ENCODE measurements at places on chromosomes 7 and 10. TPM values are rescaled to one million over a fixed set of nuclear protein-coding genes. Genes with fewer than 3 reads are reported as not detected.

GRCh38 chr7:57868771-57869483 lies 418.9 kb downstream of the ZNF716 start:
- peak; percentile 24 for DNase-seq

DNA sequence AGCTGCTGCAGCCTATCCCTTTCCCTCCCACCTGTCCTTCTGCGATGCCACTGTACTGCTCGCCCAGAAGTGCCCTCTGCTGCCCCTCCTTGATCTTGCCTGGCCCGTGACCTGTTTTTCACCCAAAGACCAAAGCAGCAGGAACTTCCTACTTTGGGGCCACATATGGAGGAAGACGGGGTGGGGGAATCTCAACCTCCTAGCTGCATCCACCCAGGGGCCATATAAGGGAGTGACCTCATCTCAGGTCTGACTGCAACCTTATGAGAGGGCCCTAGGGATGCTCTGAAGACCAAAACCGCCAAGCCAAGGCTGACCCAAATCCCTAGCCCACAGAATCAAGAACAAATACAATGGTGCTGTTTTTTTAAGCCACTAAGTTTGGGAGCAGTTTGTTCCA lies 15.7 kb downstream of the PRKCQ start:
- no peak for DNase-seq

- no peak for DNase-seq
Observed at GRCh38 chr10:62025134-62025794, 123.8 kb downstream of the ARID5B start.

CLDN12 gene
- 3.6 TPM for total RNA-seq

VTI1A gene
- total RNA-seq, result 45.1 TPM

- no peak for DNase-seq
Observed at GRCh38 chr10:78972160-78972946, 96.4 kb upstream of the ZMIZ1 start.

GIMAP4 gene
- total RNA-seq, result 285 TPM

KCNIP2 gene
- total RNA-seq, result 4.1 TPM

NODAL gene
- not detected for total RNA-seq

DNA sequence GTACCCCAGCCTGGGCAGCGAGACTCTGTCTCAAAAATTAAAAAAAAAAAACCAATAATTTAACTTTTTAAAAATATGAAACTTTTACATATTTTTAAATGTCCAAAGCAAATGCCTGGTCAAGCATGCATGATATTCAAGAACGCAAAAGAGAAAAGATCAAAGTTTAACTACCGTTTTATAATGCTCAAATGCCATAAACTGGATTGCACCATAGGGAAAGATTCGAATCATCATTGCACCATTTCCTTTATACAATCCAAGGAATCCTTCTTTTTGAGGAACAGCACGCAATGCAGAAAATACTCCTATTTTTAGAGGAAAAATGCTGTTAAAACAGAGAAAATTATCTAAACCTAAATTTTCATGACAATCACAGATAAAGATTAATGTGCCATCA lies 20.9 kb downstream of the SLC25A16 start:
- no peak for DNase-seq

DNA sequence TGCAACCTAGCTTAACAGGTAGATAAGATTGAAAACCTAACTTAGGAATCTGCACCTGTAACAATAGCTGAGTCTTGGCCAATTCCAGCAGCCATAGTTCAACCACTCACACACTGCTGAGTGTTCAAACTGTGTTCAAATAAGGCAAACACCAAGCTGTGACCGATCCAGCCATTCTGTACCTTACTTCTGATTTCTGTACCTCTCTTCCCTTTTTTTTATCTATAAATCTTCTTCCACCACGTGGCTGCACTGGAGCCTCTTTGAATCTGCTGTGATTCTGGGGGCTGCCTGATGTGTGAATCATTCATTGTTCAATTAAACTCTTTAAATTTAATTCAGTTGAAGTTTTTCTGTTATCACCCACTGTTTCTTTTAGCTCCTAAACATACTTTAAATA lies 15.7 kb upstream of the FOXL3 start:
- no peak for DNase-seq

- DNase-seq, result no peak
Observed at GRCh38 chr7:130655286-130655685, 13.3 kb downstream of the COPG2 start.

PNLIPRP1 gene
- not detected for total RNA-seq

DNA sequence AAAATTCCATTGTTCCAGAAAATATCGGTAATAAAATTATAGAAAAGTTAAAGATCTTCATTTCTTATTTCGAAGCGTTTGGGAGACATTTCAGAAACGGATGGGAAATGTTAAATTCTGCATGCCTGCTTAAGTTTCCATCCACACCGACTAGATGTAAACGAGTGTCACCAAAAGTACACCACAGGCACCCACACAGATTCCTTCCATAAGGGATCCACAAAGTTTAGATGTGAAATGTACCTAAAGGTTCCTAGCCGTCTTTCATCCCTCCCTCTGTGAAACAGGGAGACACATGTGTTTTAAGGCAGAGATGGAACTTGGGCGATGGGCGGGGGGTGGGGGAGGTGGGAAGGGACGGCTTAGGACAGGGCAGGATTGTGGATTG lies 621 bp upstream of the CAV1 start:
- DNase-seq, result no peak

- DNase-seq, result no peak
Observed at GRCh38 chr10:46308113-46308415, 21.3 kb downstream of the ANTXRL start.

GRCh38 chr10:123272171-123272570 lies 118.0 kb downstream of the BUB3 start:
- no peak for DNase-seq

DNA sequence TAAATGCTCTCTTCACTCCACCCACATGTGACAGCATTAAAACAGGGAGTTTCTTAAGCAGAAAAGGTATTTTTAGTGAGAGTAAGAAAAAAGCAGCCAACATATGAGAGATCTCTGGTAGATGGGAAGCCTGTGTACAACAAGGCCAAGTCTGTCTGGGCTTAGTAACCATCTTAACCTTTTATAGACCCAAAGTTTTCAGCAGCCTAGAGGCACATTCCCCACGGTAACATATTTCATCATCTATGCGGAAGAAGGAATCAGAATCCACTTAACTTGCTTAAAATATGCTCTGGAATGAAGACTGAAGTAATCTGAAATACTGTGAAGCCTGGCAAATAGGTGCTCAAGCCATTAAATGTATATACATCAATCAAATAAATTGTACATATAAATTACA lies 127.8 kb downstream of the RAPGEF5 start:
- DNase-seq, result no peak

DNA sequence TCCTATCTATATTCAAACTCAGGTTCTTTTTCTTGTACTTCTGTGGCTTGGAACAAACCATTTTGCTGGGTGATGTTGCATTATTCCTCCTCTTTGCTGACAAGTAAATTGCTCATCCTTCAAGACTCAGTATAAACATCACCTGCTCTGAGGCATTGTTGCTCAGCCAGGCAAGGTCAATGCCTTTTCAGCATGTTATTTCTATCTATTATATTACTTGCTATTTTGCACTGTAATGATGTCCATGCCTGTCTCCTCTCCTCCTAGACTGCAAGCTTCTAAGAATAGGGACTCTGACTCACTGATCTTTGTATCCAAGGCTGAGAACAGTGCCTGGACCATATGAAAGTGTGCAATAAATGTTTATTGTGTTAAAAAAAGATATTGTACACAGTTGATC lies 293.8 kb downstream of the RNLS start:
- DNase-seq, result no peak

GRM3 gene
- not detected for total RNA-seq

GRCh38 chr10:43419997-43420368 lies 11.0 kb upstream of the HNRNPF start:
- no peak for DNase-seq

ZNF425 gene
- total RNA-seq, result 1.0 TPM

PRTFDC1 gene
- 1.5 TPM for total RNA-seq

DNA sequence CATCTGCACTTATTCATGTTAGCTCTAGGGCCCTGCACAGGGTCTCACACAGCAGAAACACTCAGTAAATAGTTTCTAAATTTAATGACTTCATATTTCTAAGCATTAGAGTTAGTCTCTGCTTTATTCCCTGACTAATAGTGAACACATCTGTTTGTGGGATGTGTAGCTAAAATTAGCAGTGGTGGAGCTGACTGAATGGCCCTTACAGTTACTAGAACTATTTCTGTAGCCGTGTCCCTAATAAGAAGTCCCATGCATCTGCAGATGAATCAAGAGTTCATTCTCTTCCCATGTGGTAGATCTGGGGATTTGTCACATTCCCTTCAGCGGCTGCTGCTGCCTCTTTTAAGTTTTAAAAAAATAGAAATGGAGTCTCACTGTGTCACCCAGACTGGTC lies 11.7 kb downstream of the MAP3K8 start:
- DNase-seq, result no peak

- DNase-seq, result no peak
Observed at GRCh38 chr7:81180573-81180972, 261.7 kb upstream of the SEMA3C start.

DNA sequence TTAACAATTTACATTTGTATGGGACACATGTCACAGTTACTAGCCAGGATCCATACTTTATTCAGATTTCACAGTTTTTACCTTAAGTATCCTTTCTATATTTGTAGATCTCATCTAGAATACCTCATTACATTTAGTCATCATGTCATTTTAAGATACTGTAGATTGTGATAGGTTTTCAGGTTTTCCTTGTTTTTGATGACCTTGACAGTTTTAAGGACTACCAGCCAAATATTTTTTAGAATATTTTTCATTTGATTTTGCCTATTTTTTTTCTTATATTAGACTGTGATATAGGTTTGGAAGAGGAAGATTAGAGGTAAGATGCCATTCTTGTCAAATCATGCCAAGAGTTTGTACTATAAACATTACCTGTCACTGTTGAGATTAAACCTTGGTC lies 460.3 kb downstream of the ANKRD7 start:
- no peak for DNase-seq

DNA sequence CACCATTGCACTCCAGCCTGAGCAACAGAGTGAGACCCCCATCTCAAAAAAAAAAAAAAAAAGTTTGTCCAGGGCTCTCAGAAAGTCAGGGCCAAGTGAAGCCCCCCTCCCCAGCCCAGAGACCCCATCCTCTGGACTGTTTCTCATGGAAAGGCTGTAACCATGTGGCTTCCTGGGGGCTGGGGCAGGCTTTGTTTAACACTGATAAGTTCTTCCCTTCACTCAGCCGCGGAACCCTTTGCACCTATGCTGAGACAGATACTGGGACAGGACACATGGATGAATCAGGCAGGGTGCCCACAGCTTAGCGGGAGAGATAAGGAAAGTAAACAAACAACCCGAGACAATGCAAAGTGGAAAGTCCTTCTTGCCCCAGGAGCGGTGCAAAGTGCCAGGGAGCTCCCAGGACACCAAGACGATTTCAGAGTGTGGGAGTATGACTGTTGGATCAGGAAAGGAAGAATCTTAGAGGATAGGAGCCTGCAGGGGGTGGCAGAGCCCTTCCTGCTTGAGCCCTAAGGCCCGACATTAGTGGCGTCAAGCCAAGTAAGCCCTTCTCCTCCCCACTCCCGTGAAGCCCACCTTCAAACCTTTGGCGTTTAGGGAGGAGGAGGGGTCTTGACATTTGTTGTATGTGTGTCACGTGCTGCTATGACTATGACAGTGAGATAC lies 11.6 kb downstream of the MLXIPL start:
- no peak for DNase-seq

DNA sequence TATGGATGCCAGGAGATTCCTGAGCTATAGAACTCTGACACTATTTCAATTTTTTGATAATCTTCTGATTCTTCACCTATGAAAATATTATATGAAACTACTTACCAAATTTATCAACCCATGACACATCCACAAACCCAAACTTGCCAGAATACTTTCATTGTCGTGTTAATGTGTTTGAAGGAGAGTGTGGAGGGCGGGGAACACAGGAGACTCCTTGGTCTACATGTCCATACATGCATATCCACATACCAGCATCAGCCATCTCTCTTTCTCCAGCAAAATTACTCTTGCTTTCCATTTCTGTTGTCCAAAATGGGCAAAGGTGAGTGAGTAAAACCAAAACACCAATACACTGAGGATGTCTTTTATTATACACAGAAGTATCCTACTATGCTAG lies 23.5 kb upstream of the BPGM start:
- no peak for DNase-seq

DNA sequence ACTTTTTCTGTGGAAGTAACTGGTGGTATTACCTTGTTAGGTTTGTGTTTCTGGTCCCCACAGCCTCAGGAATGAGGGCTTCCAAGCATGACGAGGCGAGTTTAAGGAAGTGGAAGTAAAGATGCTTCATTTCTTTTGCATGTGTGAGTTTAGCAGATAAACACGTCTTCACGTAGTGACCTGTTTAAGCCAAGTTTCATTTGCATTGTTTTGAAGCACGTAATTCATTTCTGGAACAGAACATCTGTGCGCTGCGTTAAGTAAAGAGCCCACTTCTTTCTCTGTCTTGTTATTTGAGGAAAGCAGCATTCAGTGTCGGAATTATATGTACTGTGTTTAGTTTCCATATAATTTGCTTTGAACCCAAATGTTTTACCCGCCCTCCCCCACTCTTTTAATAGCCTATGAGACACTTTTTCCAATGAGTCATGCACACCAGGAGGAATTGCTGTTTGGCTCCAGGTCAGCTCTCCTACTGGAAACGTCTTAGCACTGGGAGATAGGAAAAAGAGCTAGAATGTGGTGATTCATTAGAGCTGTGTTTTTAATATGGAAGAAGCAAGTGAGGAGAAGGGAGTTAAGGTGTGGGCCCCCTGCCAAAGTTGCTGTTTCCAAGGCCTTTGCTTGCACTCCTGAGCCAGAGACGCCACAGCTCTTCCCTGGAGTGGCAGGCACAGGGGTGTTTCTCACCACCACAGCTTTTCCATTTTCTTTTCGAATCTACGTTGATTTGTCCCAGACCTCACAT lies 36.7 kb downstream of the BTBD16 start:
- DNase-seq, result no peak

DNA sequence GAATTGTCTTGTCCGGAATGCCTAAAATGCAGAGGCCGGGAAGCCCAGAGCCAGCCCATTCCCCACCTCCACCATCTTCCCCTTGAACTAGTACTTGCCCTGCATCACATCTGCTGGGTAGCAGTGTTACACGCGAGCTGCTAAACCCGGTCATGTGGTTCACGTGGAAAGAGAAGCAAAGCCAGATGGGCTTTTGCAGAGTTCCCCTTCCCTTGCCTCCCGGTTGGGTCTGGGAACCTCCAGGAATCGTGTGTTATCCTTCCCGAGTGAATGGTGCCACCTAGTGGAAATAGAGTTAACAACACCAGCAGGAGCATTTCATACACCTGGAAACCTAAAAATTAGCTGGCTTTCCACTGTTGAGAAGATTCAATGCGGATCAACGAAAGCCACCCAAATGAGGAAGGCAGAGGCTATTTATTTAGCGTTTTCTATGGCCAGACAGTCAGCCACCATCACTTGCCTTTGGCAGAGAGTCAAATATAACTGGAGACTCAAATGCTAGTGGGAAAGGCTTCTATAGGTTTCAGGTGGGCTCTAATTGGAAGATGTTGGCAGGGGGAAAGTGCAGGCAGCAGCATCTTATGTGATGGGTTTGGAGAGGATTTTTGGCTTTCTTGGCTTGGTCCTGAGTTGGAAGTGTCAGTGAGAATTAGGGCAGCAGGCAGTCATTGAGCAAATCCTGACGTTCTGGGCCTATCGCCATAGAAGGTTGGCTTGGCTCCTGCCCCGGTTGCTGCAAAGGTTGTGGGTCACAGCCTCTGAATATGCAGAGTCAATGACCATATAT lies 12.9 kb upstream of the DENND2A start:
- peak; percentile 44 for DNase-seq

All from activated naive CD8-positive, alpha-beta T cell treated with anti-CD3 and anti-CD28 coated beads, Interleukin-2, amount 10 ng/mL, durations not matched to agents 7 days and 5 days (primary cell).